ENCODE measurements at places on chromosomes 16 and 17.

GRCh38 chr16:10521681-10522274 lies 58.6 kb downstream of the EMP2 start:
- DNase-seq: peak; percentile 34

GRCh38 chr17:14575471-14575953 lies 274.6 kb downstream of the HS3ST3B1 start:
- no peak for DNase-seq

- DNase-seq: no peak
Observed at GRCh38 chr17:43784628-43785101, 4.4 kb downstream of the CFAP97D1 start.

DNA sequence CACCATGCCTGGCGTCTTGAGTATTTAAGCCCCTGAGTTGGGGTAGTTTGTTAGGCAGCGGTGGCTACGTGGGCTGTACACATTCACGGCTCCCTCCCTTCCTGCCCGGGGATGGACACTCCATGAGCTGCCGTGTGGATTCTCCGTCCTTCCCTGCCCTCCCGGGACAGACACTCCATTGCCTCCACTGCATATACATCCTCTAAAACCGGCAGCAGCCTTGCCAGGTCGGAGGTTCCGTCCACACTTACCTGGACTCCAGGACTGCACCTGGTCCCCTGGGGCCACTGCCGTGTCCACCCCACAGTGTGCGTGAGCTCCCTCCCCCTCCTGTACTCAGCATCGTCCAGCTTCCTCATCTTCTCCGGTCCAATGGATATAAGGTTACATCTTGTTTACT lies 3.5 kb upstream of the SPATA2L start:
- DNase-seq: no peak

DNA sequence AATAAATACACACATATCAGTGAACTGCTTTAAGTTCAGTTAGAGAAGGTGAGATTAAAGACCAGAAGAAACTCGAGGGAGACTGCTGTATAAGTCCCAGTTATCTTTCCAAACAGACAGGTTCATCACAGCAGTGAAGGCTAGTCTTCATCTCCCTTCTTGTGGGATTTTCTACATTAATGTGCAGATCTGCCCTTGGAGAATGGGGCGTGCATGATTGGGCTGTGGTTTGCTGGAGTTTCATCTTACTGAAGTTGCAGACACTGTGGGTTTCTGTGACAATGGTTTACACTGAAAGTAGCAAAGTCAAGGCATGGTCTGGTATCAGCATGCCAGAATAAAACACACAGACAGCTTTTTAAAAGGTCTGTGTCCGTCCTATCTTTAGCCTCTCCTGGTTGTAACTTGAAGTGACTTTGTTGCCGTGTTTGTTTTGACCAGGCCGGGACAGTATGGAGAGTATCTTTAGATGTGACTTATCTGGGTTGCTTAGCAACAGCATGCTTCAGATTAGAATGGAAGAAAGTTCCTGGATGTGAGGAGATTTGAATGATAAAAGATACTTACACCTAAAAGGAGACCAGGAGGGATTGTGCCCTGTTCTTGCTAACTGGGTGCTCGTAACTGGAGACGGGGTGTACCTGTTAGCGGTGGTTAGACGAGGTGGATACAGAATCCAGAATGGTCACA lies 16.1 kb downstream of the NAA60 start:
- DNase-seq: peak; percentile 56

DNA sequence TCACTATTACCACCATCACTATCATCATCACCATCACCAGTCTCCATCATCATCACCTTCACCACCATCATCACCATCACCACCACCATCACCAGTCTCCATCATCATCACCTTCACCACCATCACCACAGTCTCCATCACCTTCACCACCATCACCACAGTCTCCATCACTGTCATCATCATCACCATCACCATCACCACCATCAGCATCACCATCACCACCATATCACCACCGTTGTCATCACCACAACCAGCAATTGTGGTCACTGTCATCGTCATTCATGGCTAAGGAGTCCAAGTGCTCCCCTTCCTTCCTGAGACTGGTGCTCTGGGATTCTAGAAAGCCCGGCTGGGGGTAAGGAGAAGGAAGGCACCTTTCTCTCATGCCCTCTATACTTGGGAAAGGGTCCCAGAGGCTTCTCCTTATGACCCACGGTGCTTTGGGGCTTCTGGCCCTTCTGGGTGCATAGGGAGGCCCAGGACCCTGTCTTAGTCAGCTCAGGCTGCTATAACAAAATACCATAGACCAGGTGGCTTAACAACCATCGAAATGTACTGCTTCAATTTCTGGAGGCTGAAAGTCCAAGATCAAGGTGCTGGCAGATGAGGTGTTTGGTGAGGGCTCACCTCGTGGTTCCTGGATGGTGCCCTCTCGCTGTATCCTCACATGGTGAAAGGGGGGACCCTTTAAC lies 93.4 kb upstream of the GSE1 start:
- no peak for DNase-seq

DNA sequence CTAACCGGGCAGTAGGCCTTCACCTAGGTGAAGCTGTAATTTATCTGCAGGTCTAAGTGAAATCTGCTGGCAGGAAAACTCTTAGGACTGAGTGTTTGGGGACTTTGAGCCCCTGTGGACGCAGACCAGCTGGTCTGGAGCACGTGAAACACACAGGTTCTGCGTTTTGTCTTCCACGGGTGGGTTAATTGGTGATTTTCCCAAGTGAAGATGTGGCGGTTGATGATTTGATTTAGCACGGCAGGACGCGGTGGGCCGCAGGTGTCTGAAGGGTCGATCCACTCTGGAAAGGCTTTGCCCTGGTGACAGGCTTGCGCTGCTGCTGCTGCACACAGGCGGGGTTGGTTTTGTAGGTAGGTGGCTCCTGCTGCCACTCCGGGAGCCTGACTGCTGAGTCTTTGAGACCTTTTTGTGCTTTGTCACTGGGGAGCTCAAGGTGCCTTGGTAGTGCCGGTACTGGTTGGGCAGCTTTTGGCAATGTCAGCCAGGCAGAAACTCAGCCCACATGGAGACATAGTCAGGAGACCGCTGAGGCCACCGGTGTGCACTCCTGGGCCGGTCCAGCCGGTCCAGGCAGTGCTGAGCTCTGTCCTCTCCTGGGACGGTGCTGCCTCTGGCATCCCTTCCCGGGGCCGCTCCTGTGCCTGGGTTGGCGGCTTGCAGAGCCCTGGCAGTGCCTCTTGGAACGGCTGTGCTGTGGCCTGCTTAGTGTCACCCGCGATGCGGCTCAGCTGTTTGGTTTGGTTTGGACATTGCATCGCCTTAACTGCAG lies 2.3 kb downstream of the BAIAP2 start:
- no peak for DNase-seq
